ENCODE measurements at places on chromosomes 12 and 14. TPM values are rescaled to one million over a fixed set of nuclear protein-coding genes. Genes with fewer than 3 reads are reported as not detected.

GRCh38 chr12:3480764-3481163, 10.2 kb upstream of the PRMT8 start:
- no peak for DNase-seq

- no peak for DNase-seq
These were observed 48.9 kb downstream of the BDKRB1 start for GRCh38 chr14:96304956-96305355.

DNA sequence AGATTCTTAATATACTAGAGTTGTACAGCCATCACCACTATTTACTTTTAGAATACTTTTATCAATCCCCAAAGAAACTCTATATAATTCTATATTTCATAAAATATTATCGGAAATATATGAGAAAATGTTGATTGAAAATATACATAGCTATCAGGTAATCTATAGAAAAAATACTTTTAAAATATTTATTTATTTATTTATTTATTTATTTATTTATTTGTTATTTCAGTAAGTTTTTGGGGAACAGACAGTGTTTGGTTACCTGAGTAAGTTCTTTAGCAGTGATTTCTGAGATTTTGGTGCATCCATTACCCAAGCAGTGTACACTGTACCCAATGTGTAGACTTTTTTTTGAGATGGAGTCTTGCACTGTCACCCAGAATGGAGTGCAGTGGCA, 206.6 kb upstream of the DAAM1 start:
- DNase-seq, result no peak

The CABP1 gene
- not detected for total RNA-seq

The SLC6A13 gene
- total RNA-seq, result not detected
